ENCODE measurements at places on chromosomes 16 and 17. TPM values are rescaled to one million over a fixed set of nuclear protein-coding genes. Genes with fewer than 3 reads are reported as not detected.

- DNase-seq = no peak
These were observed 579.1 kb downstream of the CDH13 start for GRCh38 chr16:83205896-83206295.

DNA sequence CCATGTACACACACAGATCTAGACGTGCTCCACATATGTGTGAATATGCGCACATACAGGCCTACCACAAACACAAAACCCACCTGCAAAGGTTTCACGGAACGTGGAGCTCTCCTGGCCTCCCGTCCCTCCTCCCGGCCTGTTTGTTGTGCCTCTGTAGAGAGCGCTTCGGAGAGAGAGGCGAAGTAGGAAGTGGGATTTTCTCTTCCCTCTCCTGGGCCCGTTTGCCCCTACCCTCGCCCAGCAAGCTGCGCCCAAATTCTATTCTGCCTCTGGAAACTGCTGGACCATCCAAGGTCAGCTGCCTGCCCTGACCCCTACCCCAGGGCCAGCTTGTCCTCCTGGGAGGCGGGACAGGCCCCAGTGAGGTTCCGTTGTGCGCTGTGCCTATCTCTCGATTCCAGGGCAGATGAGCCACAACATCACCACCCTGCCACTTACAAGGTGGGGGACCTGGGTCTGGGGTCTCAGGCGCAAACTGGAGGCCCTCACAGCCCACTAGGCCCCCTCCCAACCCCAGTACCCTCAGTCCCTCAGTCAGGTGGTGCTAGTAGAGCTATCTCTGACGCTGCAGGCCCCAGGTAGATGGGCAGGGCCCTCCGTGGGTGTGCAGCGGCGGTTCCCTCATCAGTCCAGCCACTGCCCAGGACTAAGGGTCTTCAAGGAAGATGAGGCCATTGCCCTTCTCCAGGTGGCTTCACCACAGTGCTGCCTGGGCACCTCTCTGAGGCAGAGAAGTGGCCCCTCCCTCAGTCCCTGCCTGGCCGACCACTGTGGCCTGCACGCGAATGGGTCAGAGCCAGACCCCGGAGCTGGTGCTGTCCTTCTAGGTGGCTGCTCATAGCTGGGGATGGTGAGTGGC, 54.2 kb downstream of the BEAN1 start:
- DNase-seq = no peak

GRCh38 chr17:77833769-77834168, 124.7 kb upstream of the TNRC6C start:
- DNase-seq = no peak

DNA sequence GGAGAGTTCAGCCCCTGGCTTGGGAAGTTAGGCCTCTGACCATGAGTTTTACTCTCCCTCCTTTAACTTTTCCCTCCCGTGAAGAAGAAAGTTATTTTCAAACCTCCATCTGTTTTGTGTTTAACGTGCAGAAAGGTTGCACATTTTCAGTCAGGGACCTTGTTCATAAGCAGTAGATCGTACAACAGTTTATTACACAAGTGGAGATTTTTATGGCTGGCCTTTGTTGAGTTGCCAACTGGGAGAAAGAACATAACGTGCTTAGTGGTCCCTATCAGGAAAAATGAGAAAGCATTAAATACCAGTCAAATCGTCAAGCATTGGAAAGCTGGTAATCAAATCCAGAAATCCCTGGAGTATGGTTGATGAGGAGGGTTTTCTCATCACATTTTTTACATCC, 117.9 kb upstream of the MYOCD start:
- no peak for DNase-seq

RNF227 gene
- 0.77 TPM for total RNA-seq

TLCD3A gene
- 23.8 TPM for total RNA-seq

SF3B3 gene
- total RNA-seq = 521 TPM

GRIN2A gene
- total RNA-seq = 1.8 TPM

IGFBP4 gene
- total RNA-seq = 109 TPM
